ENCODE measurements at places on chromosomes 13 and 19. TPM values are rescaled to one million over a fixed set of nuclear protein-coding genes. Genes with fewer than 3 reads are reported as not detected.

Gene ABHD17A
- polyA plus RNA-seq: 29.3 TPM

Gene MBD3L2
- not detected for polyA plus RNA-seq

Gene ZNF835
- polyA plus RNA-seq: 3.1 TPM

Gene LIM2
- polyA plus RNA-seq: 0.18 TPM

Gene LCP1
- polyA plus RNA-seq: 9.2 TPM

Gene DPRX
- polyA plus RNA-seq: not detected

Gene ZBTB45
- polyA plus RNA-seq: 9.1 TPM

Gene ZNF738
- polyA plus RNA-seq: 54.2 TPM

Gene C1QTNF9B
- 1.4 TPM for polyA plus RNA-seq

Gene NPAS1
- polyA plus RNA-seq: 1.3 TPM

Gene TRPC4
- polyA plus RNA-seq: 7.9 TPM

Gene KLK4
- polyA plus RNA-seq: not detected

Gene LRRC25
- 0.52 TPM for polyA plus RNA-seq

Gene ZNF230
- 9.8 TPM for polyA plus RNA-seq

Gene GTF2F2
- 27.9 TPM for polyA plus RNA-seq

Gene RAB11B
- 137 TPM for polyA plus RNA-seq

Gene CEACAM7
- not detected for polyA plus RNA-seq

Gene TSEN34
- 39.8 TPM for polyA plus RNA-seq

Gene ZNF724
- 8.4 TPM for polyA plus RNA-seq

Gene PTH2
- polyA plus RNA-seq: not detected

Gene HCST
- polyA plus RNA-seq: 1.1 TPM

Gene TMEM59L
- 2.5 TPM for polyA plus RNA-seq

Gene TEAD2
- polyA plus RNA-seq: 92.8 TPM

Gene NLRP7
- polyA plus RNA-seq: not detected

Gene GNG7
- polyA plus RNA-seq: 5.4 TPM

Gene ZNF93
- polyA plus RNA-seq: 23.1 TPM

Gene POSTN
- polyA plus RNA-seq: 330 TPM

Gene IGFL3
- polyA plus RNA-seq: not detected

Gene URAD
- not detected for polyA plus RNA-seq

Gene ZNF382
- polyA plus RNA-seq: 10.9 TPM

Gene ZSWIM9
- polyA plus RNA-seq: 9.0 TPM

Gene UPK1A
- polyA plus RNA-seq: 13.1 TPM

Gene ADGRE2
- polyA plus RNA-seq: 0.33 TPM

Gene SIGLEC7
- polyA plus RNA-seq: not detected

Gene CYP4F11
- polyA plus RNA-seq: 0.42 TPM

Gene ATXN8OS
- polyA plus RNA-seq: 0.33 TPM

Gene ZNF525
- polyA plus RNA-seq: 19.1 TPM

Gene SPIB
- 1.00 TPM for polyA plus RNA-seq

Gene ZNF613
- polyA plus RNA-seq: 15.0 TPM

Gene GRK1
- 0.07 TPM for polyA plus RNA-seq

Gene C19orf67
- 0.12 TPM for polyA plus RNA-seq
